NCI-H2081 treated with DMSO at 0.1 percent for 48 hours (cell line): ENCODE measurements at places on chromosomes 4 and X.

GRCh38 chr4:99636422-99636821 is 21.2 kb downstream of the C4orf54 start:
- no peak for DNase-seq

GRCh38 chrX:22800360-22800759 is 199.4 kb upstream of the DDX53 start:
- DNase-seq = no peak

DNA sequence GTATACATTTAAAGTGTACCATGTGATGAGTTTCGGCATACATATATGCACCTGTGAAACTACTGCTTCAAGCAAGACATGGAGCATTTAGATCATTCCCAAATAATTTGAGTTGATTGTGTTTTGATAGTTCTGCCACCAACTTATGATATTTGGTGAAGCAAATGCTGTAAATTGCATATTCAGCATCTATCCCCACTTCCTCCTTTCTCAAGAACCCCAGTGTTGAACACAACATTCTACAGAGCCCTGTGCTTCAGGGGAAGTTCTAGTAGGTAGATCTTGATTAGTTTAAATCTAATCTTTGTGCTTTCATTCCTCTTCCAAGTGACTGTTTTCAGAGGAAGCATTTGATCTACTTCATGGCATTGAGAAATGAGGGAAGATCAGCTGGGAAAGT is 5.4 kb upstream of the SHROOM3 start:
- no peak for DNase-seq

GRCh38 chrX:127708155-127708554 is 344.0 kb downstream of the ACTRT1 start:
- DNase-seq = no peak

GRCh38 chrX:111387470-111388070 is 24.4 kb downstream of the DCX start:
- DNase-seq = peak; percentile 93
